Brain (organoid and tissue), 16 donors: ENCODE measurements at places on chromosomes 11 and 22. TPM values are rescaled to one million over a fixed set of nuclear protein-coding genes. Genes with fewer than 3 reads are reported as not detected.
A peak's percentile ranks its signal among the peaks of the same experiment; 100 is the strongest.

GRCh38 chr22:39949964-39950737 lies 10.0 kb upstream of the TMA7B start:
- no peak for DNase-seq

DNA sequence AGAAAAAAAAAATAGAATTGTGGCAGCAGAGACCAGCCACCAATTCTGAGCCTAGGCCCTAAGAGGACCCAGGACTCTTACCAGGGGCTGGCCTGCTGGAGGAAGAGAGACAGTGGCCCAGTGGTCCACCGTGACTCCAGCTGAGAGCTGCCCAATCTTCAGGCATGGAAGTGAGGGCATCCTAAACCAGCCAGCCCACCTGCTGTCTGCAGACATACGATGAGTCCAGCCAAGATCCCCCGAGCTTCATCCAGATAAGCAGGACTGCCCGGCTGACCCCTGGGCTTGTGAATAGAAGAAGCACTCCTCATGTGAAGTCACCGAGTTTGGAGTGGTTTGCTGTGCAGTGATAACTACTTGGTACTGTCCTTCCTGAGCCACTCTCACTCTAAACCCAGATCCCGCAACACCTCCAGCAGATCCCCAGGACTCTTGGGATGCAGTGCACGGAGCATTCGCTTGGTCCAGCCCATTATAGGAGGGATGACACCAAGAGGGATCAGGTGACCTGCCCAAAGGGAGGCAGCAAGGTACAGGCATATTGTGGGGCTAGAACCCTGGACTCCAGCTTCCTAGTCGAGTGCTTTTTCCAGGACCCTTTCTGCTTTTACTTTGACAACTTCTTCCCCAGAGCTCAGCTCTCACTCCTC lies 41.7 kb upstream of the FGF3 start:
- no peak for DNase-seq

- DNase-seq = peak; percentile 32
Measured at GRCh38 chr22:44648821-44649565, 53.0 kb upstream of the PRR5 start.

DNA sequence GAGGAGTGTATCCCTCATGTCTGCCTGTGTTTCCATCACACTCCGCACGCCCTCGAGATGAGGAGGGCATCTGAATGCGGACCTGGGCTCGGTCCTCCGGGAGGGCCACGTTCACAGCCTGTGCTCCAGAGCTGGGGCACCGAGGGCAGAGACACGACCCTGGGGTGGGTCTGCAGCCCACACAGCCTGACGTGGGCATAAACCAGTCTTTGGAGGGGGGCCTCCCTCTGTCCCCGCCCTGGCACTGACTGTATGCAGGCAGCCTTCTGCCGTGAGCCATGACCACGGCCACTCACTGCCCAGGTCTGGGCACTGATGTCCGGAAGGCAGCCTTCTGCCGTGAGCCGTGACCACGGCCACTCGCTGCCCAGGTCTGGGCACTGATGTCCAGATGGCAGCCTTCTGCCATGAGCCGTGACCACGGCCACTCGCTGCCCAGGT lies 1425.1 kb downstream of the BRD1 start:
- DNase-seq = no peak

DNA sequence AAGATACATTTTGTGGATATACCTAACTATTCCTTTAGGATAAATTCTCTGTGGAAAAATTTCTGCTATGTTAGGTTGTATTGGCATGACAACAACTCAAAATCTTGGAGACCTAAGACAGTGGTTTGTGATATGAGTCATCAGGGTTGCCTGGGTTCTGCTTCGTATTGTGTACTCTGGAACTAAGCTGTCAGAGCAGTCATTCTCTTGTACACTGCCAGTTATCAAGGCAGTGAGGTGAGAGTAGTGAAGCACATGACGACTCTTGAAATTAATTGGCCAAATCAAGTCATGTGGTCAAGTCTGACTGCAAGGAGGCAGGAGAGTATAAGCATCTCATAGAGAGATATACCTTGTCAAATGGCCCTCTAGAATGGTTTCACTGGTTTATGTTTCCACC lies 104.4 kb downstream of the FANCF start:
- DNase-seq = no peak

GRCh38 chr11:126026579-126026978 lies 36.1 kb downstream of the CDON start:
- DNase-seq = no peak

GRCh38 chr22:45823336-45823735 lies 151.7 kb downstream of the ATXN10 start:
- DNase-seq = no peak

DNA sequence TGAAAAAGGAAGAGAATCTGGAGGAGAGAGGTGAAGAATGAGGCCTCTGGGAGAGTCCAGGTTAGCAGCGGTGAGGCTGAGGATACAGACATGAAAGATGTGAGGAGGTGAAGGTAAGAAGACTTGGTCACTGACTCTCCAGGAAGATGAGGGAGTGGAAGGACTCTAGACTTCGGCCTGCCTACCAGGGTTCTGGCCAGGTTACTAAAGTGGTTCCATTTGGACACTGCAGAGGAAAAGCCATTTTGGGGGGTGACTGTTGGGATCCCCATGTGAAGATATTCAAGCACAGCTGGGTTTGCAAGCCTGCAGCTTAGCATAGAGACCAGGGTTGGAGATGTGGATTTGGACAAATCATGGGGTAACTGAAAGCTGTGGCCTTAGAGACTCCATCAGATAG lies 7.8 kb downstream of the DCHS1 start:
- no peak for DNase-seq

DNA sequence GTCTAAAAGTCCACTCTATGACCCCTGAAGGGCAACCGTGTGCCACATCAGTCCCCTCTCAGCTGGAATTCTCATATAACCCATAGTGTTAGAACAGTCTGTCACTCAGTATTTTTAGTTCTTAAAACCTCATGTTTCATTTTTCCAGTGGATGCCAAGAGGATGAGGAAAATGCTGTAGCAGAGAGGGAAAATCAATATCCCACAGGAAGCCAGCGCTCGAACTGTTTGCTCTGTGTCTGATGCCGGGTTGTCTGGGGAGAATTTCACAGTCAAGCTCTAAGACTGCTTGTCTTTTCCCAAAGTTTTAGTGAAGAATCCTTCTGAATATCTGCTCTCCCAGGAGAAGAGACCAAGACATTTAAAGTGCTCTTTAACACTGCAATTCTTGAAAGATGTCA lies 360.9 kb downstream of the OPCML start:
- no peak for DNase-seq

- no peak for DNase-seq
Measured at GRCh38 chr11:123291201-123291869, 96.3 kb upstream of the CLMP start.

DNA sequence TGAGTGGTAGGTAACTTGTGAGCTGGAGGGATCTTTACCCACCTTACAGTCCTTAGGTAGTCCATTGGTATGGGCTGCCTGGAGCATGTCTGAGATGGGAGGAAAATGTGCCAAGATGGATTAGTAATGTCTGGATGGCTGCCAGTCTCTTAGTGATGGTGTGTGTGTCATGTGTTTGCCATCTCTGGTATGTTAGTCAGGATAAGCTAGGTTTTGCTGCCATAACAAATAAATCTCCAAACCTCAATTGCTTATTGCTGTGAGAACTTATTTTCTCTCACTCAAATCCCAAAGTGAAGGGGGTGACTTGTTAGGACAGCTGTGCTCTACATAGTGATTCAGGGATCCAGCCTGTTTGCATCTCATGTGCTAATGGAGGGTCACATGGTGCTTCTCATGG lies 40.9 kb upstream of the MYEOV start:
- no peak for DNase-seq

- no peak for DNase-seq
Measured at GRCh38 chr22:17085277-17086181, 729 bp downstream of the IL17RA start.

- DNase-seq = no peak
Measured at GRCh38 chr11:116890607-116891006, 53.2 kb upstream of the APOA1 start.

- no peak for DNase-seq
Measured at GRCh38 chr11:10481560-10482349, 26.7 kb downstream of the AMPD3 start.

GRCh38 chr22:19843107-19843856 lies 11.4 kb downstream of the GNB1L start:
- DNase-seq = no peak

DNA sequence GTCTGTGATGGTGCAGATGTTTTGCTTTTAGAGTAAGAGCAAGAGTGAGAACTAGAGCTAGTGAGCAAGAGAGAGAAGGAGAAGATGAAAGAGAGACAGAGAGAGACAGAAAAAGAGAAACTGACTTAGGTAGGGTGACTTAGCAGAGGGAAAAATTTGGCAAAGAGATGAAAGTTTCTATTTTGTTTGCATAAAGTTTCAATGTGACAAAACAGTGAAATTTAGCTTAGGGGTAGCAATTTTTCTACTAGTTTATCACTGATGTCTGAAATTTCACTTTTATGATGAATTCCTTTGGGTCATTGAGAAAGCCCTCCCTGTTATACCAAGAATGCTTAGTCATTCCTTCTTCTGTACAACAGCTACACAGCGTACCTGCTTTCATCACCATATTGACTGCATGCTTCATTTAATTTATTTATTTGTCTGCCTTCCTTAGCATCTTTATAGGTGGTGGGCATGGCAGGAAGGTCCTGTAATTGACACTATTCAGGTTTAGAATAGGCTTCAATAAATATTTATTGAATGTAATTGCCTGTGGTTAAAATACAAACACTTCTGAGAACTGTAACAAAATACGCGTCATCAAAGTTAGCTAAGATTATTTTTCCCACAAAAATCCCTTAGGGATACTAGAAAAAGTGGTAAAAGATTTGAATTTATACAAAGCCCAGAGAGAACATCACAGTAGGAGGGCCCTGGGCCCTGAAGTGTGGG lies 19.9 kb upstream of the CTSC start:
- no peak for DNase-seq

DNA sequence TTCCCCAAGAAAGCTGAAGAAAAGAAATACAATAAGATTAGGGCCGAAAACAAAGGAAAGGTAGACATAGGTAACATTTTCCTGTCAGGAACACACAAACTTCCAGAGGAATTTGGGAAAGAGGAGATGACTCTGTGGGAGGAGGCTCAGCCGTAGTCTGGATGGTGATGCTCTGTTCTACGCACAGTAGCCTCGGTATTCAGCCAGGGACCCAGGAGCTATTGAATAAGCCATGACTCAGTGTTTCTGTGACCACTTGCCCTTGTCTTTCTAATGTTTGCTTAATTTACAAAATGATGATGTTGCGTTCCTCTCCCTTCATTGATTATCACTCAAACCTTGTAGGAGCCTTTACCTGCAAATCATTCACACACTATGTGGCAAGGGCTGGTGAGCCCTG lies 745.0 kb downstream of the NTM start:
- no peak for DNase-seq

DNA sequence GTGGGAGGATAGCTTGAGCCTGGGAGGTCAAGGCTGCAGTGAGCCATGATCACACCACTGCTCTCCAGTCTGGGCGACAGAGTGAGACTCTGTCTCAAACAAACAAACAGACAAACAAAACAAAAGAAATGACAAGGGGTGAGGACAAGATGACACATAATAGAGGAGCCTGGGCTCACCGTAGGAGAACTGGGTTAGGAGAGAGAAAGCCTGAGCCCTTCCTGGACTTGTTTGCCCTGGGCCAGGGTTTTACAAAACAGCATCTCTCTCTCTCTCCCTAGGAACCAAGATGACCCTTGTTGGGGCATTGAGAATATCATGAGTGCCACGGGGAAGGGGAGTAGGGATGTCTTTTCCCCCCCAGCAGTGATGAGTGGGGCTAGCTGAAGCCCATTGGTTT lies 15.7 kb downstream of the ROBO3 start:
- DNase-seq = no peak

- DNase-seq = peak; percentile 56
Measured at GRCh38 chr11:6737872-6738466, 33.8 kb downstream of the OR2AG2 start.

NXPE2 gene
- not detected for polyA plus RNA-seq

SULT4A1 gene
- 41.8 TPM for polyA plus RNA-seq

RBMXL2 gene
- polyA plus RNA-seq = not detected

APOL4 gene
- 6.1 TPM for polyA plus RNA-seq

NRXN2 gene
- 117 TPM for polyA plus RNA-seq

OR51B4 gene
- not detected for polyA plus RNA-seq

IGF2 gene
- 11.4 TPM for polyA plus RNA-seq

MMP12 gene
- polyA plus RNA-seq = not detected

NNMT gene
- polyA plus RNA-seq = 3.6 TPM

ALG8 gene
- polyA plus RNA-seq = 26.2 TPM

SCGB2A2 gene
- not detected for polyA plus RNA-seq

PGR gene
- polyA plus RNA-seq = not detected

GLYATL1 gene
- polyA plus RNA-seq = 2.9 TPM

SIK3 gene
- 27.2 TPM for polyA plus RNA-seq
